CD8-positive, alpha-beta T cell (primary cell): ENCODE measurements at places on chromosomes 6 and 20. TPM values are rescaled to one million over a fixed set of nuclear protein-coding genes. Genes with fewer than 3 reads are reported as not detected.

- no peak for DNase-seq
Measured at GRCh38 chr6:136144251-136145023, 105.7 kb downstream of the MTFR2 start.

DNA sequence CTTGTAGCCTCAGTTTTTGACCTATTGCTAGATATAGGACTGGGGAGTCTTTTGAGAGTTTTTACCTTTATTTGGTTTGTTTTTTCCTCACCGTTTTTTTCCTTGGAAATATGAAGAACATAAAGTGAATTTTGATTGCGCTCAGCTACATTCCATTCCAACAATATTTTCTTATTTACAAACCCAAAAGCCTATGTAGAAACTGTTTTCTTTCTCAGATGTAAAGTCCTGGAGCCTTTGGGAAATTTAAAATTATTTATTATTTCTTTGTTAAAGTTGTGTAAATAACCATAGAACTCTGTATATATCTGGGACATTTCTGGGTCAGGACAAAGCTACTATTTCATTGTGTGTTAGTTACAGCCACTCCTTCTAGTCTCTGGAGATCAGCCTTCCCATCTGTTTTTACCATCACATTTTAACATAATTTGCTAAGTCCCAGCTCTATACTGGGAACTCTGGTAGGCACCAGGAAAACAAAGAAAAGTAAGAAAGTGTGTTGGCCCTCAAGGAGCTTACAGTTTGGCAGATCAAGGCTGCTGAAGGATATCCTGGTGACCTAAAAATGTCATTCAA is 68.8 kb downstream of the JAG1 start:
- no peak for DNase-seq

MTRF1L gene
- 13.4 TPM for total RNA-seq

DNA sequence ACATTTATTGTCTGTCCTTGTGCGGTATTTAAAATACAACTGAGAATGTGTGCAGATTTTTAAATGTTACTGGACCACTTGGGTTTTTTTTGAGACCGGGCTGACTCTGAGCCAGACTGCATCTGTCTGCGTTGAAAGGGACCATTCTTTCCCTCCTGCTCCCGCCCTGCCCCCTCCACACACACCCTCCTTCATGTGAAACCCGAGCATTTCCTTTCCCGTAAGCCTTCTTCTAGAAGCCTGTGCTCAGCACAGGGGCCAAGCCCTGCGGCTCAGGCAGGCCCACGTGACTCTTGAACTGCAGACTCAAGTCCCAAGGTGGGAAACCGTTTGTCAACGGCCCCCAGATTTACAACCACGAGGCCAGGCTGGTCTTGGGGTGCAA is 82.7 kb upstream of the FOXC1 start:
- peak; percentile 12 for DNase-seq

DNA sequence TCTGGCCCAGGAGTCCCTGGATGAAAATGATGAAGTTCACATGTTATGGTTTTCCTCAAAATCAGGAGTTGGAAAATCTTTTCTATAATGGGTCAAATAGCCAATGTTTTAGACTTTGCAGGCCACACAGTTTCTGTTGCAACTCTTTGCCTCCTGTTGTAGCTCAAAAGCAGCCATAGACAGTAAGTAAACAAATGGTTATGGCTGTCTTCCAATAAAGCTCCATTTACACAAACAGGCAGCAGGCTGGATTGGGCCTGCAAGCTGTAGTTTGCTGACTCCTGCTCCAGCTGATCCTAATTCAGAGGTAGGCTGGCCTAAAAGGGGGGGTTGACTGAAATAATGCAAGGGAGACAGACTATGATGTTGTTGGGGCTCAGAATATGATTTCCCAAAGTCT is 33.0 kb downstream of the METTL24 start:
- no peak for DNase-seq

C20orf202 gene
- not detected for total RNA-seq

DNA sequence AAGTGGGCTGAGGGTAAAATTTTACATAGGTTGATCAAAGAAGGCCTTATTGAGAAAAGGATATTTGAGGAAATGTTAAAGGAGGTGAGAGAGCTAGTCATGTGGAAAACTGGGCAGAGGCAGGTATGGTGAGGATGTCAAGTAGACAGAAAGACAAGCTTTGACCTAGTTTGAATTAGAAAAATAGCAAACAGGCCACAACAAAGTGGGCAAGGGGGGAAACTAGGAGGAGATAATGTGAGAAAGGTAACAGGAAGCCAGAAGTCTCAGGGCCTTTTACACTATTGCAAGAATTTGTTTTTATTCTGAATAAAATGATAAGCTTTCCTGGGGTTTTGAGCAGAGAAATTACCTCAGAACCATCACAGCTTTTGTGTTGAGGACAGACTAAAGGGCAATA is 115.7 kb downstream of the RWDD2A start:
- peak; percentile 31 for DNase-seq

DNA sequence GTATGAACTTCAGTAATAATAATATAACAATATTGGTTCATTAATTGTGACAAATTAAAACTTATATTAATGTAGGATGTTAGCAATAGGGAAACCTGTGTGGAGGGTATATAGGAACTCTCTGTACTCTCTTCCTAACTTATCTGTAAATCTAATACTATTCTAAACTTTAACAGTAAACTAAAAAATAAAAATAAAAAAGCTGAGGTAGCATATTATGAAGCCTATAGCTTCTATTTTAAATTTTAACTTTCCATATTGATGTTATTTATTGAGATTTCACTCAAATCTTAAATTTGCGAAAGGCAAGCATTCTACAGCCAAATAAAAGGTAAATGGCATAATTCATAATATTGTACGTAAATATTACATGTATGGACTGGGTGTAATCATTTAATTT is 326.4 kb downstream of the MEI4 start:
- DNase-seq = no peak
